ENCODE measurements at places on chromosomes 2 and 18. TPM values are rescaled to one million over a fixed set of nuclear protein-coding genes. Genes with fewer than 3 reads are reported as not detected.

The MYO1B gene
- 65.7 TPM for total RNA-seq

The BUB1 gene
- 50.0 TPM for total RNA-seq

The NXPH2 gene
- total RNA-seq: not detected

The EGR4 gene
- total RNA-seq: 0.31 TPM

The RNU2-63P gene
- not detected for total RNA-seq

The AQP12B gene
- total RNA-seq: not detected

The KIF1A gene
- total RNA-seq: 0.81 TPM

The ST6GAL2 gene
- 14.9 TPM for total RNA-seq

The SALL3 gene
- total RNA-seq: not detected

The B3GNT7 gene
- total RNA-seq: 2.0 TPM

The SNRNP200 gene
- 126 TPM for total RNA-seq

The HOXD10 gene
- 6.8 TPM for total RNA-seq

The NYAP2 gene
- total RNA-seq: not detected

The CYRIA gene
- 0.14 TPM for total RNA-seq

The SMAD2 gene
- total RNA-seq: 67.2 TPM

The SERPINB11 gene
- total RNA-seq: not detected

The PSMA8 gene
- not detected for total RNA-seq

The TMEM87B gene
- 15.4 TPM for total RNA-seq

The DNAH7 gene
- total RNA-seq: 0.84 TPM

The CCDC141 gene
- total RNA-seq: not detected

The TIA1 gene
- 47.7 TPM for total RNA-seq

The SOCS6 gene
- 32.6 TPM for total RNA-seq

The STARD6 gene
- total RNA-seq: not detected

The CXCR4 gene
- 0.28 TPM for total RNA-seq

The TLX2 gene
- total RNA-seq: 0.44 TPM

The PRSS56 gene
- 0.14 TPM for total RNA-seq

The EPHA4 gene
- total RNA-seq: 0.72 TPM

The ZC3H15 gene
- 85.0 TPM for total RNA-seq

The ARHGEF4 gene
- 5.7 TPM for total RNA-seq

The HES6 gene
- total RNA-seq: 14.7 TPM

The DSG1 gene
- not detected for total RNA-seq

All from A549 treated with CORT108297 at 1 μM for 4 hours (cell line).